Caudate nucleus (tissue), 63 donors: ENCODE measurements at places on chromosomes 11 and 22.

DNA sequence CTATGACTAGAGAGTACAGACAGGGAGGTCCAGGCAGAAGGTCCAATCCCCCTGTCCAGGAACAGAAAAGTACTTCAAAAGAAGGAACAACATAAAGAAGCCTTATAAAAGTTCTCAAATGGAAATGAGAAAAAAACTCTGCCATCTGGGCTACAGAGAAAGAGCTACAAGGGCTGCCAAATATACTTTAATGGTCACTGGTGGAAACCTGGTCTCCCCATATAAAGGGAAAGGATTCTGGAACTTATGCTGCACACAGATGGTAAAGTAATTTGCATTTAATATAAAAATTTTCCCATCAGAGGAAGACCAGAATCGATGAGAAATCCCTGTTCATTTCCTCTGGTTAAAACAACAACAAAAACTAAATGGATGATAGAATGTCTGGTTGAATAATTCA, 119.4 kb upstream of the MTMR2 start:
- no peak for DNase-seq

DNA sequence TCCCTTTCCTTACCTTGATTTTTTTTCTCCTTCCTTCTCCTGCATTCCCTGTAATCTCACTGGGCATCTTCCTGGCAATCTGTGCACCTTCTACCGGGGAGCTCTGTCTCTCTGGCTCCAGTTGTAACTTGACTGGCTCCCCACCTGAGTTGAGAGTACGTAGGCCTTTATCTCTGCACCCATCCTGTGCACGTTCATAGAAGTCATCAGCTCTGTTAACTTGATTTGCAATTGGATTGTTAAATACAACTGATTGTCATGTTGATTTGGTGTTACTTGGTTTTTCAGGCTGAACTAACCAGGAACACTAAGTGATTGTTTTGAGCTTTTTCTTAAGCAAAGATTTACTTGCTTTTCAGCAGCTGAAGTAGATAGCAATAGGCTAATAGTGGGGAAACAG, 11.8 kb downstream of the SWAP70 start:
- DNase-seq: no peak

GRCh38 chr11:279966-280705, 1.9 kb downstream of the NLRP6 start:
- DNase-seq: no peak

DNA sequence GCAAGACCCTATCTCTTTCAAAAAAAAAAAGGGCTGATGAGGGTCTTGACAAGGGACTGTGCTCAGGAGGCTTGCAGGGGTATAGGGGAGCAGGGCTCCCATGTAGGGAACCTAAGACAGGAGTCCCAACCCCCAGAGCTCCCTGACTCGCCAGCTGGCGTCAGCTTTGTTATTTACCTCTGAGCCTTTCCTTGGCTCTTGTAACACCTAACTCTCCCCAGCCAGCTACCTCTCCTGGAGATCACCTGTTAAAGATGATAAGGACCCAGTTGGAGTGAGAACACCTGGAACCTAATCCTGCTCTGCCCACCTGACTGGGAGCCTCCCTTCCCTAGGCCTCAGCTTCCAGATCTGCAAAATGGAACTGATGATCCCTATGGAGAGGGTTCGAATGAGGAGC, 13.2 kb downstream of the SLC35E4 start:
- DNase-seq: no peak

- DNase-seq: no peak
These were observed 12.6 kb downstream of the ZNF143 start for GRCh38 chr11:9473408-9473807.

GRCh38 chr22:28819253-28820096, 19.1 kb upstream of the XBP1 start:
- DNase-seq: no peak

GRCh38 chr22:39122772-39123470, 25.9 kb downstream of the APOBEC3H start:
- DNase-seq: no peak

DNA sequence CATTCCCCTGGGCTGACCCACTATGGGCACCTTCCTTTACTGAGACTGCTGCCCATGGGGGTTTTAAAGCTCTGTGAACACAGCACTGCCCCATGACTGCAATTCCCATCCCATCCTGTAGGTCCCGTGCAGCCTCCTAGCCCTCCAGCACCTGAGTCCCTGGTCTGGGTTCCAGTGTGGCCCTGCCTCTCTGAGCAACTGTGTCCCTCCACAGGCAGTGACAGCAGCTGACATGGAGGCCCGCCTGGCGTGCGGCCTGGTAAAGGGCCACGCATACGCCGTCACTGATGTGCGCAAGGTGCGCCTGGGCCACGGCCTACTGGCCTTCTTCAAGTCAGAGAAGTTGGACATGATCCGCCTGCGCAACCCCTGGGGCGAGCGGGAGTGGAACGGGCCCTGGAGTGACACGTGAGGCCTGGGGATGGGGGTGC, 12.6 kb downstream of the OMP start:
- DNase-seq: no peak

- no peak for DNase-seq
These were observed 12.4 kb downstream of the MYH9 start for GRCh38 chr22:36375071-36375980.

GRCh38 chr11:40306938-40307548, 1152.4 kb downstream of the LRRC4C start:
- no peak for DNase-seq

DNA sequence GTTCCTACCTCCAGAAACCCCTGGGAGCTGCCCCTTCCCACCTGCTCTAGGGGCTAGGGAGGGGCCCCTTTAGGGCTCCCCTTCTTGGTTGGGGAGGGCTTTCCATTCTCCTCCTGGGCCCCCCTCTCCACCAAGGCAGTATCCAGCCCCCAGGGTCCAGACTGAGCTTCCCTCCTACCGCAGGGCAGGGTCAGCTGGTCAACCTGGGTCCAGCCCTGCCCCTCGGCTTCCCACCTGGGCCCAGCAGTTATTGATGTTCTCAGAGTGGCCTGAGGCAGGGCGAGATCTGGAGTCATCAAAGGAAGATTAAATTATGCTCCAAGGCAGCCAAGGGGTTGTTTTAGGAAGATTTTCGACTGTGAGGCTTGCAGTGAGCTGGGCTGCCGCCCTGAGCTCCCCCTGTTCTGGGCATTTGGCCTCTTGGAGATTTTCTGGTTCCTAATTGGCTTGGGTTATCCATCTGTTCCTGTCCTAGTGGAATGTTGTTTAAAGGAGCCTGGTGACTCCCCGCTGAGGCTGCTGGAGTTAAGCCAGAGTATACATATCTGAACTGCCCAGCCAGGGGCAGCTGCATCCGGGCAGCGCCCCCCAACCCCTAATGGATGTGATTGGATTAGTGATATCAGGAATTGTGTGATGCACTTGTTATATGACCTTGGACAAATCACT, 1.8 kb upstream of the SLC22A8 start:
- DNase-seq: no peak

DNA sequence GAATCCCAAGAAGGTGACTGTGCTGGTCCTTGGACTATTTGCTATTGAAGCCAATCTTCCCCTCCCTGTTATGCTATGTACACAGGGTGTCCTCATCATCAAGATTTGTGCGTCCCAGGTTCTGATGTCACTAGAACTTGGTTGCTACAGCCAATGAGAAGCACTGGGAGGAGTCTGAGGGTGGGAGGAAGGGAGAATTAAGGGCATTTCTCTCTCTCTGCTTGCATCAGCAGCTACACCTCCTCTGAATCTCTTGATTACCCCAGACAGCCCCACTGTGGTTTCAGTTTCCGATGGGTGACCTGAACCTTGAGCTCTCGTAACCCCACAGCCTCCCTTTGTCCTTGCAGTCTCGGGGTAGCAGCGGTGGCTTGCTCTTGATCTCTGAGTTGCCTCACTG, 212.4 kb upstream of the SESN3 start:
- DNase-seq: no peak
